CD8-positive, alpha-beta T cell (primary cell): ENCODE measurements at places on chromosomes 16 and 17. TPM values are rescaled to one million over a fixed set of nuclear protein-coding genes. Genes with fewer than 3 reads are reported as not detected.

DNA sequence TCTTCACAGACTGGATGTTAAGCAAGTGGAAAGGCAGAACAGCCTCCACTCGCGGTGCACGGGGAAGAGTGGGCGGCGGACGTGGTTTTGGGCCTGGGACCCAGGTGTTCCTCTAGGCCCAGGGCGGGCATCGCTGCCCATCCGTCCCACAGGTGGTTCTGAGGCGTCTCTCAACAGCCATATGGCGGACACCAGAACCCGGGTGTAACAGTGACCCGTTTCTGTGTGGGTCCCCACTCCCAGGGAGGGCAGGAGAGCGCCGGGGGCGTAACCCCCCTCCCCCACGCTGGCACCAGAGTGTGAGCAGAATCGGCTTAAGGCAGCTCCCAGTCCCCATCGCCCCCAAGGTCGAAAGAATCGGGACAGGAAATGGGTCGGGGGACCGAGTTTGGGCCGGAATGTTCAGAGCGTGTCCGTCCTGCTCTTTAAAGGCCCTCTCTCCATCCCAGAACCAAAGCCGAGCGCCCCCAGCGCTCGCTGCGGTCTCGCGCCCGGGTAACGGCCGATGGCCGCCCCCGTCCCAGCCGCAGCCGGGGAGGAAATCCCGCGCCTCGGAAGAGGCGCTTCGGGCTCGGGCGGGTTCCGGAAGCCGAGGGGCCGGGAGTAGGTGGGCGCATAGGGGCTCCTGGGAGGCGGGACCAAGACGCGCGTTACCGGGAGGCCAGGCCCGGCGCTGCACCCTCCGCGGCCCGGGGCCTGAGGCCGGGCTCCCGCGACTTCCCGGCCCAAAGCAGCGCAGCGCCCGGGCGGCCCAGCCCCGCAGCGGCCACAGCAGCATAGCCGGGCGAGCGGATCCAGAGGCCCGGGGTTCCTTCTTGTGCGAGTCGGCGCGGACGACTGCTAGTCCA, at the start of gene TK2:
Gene TK2, minus strand, starts transcription at position 839 of the 848 bp plus-strand sequence. Its CDS starts 61 bp downstream, at position 778.
- DNase-seq = peak; percentile 74

GRCh38 chr16:66508248-66508913, 41.5 kb downstream of the TK2 start:
- no peak for DNase-seq

- no peak for DNase-seq
These were observed 38.3 kb upstream of the HAPSTR1 start for GRCh38 chr16:9053006-9053601.

- no peak for DNase-seq
These were observed 60.7 kb downstream of the HS3ST3A1 start for GRCh38 chr17:13541032-13541480.

DNA sequence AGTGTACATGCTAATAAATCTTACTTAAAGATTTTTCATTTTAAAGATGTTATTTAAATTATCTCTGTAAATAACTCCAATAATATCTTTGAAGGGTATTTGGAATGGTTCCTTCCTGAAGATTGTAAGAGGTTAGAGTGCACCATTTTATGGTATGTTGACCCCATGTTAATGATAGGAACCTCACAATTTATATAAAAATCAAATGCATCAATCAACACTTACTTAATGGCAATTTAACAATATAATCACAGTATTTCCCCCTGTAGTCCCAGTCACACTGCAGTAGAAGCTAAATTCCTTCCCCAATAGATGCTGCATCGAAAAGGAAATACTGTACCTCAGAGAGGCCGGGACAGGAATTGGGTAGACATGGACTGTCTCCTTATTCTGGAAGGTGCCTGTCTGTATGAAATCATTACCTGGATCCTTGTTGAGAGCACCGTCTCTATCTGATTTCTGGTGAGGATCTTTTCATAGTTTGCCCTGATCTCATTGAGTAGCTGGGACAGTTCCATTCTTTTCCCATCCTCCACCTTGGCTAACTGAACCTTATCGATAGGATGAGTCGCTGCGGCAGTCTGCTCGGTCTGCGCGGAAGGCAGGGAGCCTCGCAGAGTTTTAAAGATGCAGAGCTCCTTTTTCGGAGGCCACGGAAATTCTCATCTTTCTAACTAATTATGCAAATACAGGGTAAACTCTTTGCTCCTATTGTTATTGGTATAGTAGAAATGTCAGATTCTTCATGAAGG, at the start of gene KRT222:
Gene KRT222, minus strand, starts transcription at position 596 of the 752 bp plus-strand sequence. Its CDS starts 78 bp downstream, at position 518.
- DNase-seq = no peak

- DNase-seq = no peak
These were observed 21.6 kb upstream of the PHOSPHO1 start for GRCh38 chr17:49252148-49252695.

Gene AOC3
- total RNA-seq = 0.46 TPM

Gene CES4A
- total RNA-seq = 5.6 TPM

Gene RPH3AL
- 1.2 TPM for total RNA-seq

Gene CLEC19A
- total RNA-seq = not detected

Gene NT5C3B
- total RNA-seq = 26.5 TPM
